ENCODE measurements at places on chromosomes 13 and 19. TPM values are rescaled to one million over a fixed set of nuclear protein-coding genes. Genes with fewer than 3 reads are reported as not detected.

DNA sequence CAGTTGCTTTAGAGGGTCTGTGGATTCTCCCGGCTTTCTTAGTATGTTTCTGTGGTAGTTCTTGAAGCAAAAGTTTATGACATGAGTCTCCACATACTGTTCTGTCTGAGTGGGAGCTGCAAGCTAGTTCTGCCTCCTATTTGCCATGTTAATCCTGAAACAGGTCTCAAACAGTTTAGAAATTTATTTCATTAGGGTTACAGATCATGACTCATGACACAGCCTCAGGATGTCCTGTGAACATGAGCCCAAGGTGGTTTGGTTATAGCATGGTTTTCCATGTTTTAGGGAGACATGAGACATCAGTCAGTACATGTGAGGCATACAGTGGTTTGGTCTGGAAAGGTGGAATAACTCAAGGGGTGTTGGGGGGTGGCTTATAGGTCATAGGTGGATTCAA lies 77.5 kb downstream of the FNDC3A start:
- DNase-seq = no peak

DNA sequence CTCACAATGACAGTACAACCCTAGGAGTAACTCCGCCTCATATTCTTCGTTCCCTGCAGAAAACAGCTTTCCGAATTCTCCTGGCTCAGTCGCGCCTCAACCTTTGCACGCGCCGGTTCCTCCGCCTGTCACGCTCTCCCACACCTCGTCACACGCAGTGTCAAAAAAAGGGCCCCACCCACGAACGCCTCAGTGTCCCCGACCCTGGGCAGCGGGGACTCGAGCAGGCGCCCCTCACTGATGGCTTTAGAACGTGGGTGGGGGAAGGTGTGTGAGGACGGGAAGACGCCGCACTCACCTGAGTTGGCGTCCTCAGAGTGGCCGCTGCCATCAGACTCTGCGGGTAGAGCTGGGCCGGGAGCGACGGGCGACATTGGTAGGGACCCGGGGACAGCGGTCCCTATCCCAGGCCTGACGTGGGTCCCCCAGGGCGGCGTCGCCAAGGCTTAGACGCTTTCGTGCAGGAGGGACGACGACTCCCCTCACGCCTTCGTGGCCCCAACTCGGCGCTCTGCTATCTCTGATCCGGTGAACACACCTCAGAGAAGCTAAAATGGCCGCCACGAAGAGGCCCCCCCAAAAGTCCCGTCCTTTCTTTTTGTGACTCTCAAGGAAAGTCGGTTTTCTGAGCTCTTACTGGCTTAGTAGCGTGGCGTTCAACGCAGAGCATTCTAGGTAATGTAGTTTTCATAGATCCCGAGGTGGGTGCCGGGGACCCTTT lies at the start of gene ZNF154:
ZNF154 (minus strand) TSS at position 564 of the 721 bp plus-strand sequence; CDS start at position 331, 233 bp downstream.
- DNase-seq = peak; percentile 48

DNA sequence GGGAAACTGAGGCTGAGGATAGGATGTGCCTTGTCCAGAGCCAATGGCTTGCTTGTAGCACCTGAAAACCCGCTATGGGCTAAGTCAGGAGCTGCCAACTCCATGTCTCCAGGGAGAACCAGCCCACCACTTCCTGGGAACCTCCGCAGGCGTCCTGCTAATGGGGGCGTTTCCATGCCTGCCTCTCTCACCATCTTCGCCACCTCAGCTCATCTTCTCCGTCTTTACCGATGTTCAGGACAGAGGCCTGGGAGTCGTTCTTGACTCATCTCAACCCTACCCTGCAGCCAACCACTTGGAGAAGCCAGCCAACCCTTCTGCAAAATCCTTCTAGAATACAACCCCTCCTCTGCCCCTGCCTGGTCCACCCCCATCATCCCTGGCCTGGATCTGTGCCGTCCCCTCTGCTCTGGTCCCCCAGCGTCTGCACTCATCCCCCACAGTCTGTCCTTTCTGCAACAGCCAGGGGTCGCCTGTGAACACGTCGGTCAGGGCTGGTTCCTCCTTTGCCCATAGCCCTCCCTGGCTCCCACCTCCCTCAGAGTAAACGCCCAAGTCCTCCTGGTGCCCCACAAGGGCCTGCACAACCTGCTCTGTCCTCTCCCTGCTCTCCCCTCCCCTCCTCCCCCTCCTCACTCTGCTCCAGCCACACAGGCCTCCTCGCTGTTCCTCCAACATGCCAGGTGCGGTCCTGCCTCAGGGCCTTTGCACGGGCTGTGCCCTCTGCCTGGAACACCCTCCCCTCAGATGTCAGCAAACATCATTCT lies 31.0 kb downstream of the PTPRS start:
- DNase-seq = no peak

GRCh38 chr19:4676955-4677731 lies 7.0 kb upstream of the MYDGF start:
- DNase-seq = no peak

F2RL3 gene
- not detected for total RNA-seq

CLIP3 gene
- 2.6 TPM for total RNA-seq

SPC24 gene
- 3.6 TPM for total RNA-seq

NFIX gene
- total RNA-seq = 6.6 TPM

GPR183 gene
- 100 TPM for total RNA-seq

GIPR gene
- total RNA-seq = 7.5 TPM

FXYD7 gene
- total RNA-seq = 10.5 TPM

Measured in T-cell (primary cell).